ENCODE measurements at places on chromosomes 4 and X.
A peak's percentile ranks its signal among the peaks of the same experiment; 100 is the strongest.

DNA sequence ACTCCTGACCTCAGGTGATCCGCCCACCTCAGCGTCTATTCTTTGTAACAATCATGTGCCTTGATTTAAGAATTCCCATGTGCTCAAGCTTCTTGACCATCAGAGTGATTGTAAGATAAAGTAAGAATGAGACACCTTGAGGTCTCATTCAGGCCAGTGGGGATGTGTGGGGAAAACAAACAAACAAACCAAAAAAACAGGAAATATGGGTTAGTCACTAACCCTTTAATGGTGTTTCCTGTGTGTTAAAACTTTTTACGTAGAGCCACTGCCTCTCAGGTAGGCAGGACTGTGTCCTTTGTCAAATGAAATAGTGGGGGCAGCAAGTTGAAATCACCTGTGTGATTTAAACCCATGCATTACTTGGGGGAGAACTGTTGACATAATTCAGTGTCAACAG lies 91.5 kb upstream of the DHRSX start:
- DNase-seq, result no peak

GRCh38 chr4:141127884-141128283 lies 5.4 kb downstream of the RNF150 start:
- DNase-seq, result no peak

DNA sequence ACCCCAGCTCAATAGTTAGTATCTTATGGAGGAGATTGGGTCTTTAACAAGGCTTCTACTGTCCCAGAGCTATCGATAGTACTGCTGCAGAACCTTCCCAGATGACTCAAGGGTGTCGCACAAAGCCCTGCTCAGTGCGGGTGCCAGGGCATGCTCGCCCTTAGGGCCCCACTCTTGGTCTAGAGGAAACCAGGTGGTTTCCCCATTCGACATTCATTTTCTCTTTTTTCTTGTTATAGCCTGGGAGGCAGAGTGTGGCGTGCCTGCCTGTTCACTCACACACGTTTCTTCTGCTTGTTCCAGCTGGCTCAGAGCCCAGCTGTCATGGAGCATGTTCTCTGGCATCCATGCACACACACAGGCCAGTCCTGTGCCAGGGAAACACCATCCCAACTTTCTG lies 144.5 kb downstream of the SMIM20 start:
- no peak for DNase-seq

- peak; percentile 42 for DNase-seq
Observed at GRCh38 chrX:3638280-3638873, 75.1 kb downstream of the PRKX start.

- DNase-seq, result no peak
Observed at GRCh38 chr4:159248384-159249178, 145.7 kb downstream of the RAPGEF2 start.

DNA sequence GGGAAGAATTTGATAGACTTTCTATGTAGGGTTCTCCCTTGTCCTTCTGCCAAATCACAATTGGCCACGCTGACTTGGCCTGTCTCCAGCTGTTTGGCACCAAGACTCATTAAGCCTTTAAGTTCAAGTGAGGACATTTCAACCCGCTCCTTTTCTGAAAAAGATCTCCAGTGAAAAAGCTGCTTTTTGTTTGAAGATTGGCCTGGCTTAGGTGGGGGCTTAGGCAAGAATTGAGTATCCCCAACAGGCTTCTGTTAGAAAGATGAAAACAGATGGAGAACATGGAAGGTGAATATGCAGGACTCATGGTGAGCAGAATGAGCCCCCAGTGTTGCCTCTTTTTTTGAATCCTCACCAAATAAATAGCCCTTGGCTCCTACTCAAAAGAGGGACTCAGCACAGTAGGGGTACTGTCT lies 28.5 kb upstream of the LIMCH1 start:
- peak; percentile 39 for DNase-seq

- DNase-seq, result no peak
Observed at GRCh38 chr4:3189459-3189858, 59.5 kb upstream of the MSANTD1 start.

DNA sequence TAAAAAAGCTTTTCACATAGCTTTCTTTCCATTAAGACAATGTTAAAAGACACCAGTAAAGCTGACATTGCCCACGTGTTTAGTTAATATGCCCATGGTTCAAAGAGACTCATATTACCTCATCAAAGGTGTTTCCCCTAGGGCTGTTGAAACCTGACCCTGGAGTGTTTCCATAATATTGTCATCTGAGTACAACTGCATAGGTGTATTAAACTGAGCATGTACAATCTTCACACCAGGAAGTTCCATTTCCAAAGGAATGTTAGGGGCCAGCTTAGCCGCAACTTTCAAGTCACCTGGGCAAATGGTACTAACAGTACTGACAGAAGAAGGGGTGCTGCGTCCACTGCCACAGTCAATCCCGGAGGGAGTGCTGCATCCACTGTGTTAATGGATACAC lies 27.1 kb downstream of the PDLIM3 start:
- no peak for DNase-seq

GRCh38 chr4:148261848-148262247 lies 180.4 kb downstream of the NR3C2 start:
- DNase-seq, result no peak

DNA sequence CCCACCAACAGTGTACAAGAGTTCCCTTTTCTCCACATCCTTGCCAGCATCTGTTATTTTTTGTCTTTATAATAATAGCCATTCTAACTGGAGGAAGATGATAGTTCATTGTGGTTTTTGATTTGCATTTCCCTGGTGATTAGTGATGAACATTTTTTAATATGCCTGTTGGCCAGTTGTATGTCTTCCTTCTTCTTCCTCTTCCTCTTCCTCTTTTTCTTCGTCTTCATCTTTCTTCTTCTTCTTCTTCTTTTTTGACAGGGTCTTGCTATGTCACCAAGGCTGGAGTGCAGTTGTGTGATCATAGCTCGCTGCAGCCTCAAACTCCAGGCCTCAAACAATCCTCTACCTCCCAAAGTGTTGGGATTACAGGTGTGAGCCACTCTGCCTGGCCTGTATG lies 87.4 kb downstream of the CCDC160 start:
- DNase-seq, result no peak

- peak; percentile 9 for DNase-seq
Observed at GRCh38 chr4:183413234-183414200, 30.9 kb upstream of the CDKN2AIP start.

- no peak for DNase-seq
Observed at GRCh38 chr4:127018381-127018780, 614.4 kb upstream of the INTU start.

GRCh38 chr4:158722291-158722916 lies 792 bp downstream of the PPID start:
- peak; percentile 47 for DNase-seq

- DNase-seq, result peak; percentile 19
Observed at GRCh38 chrX:115561605-115562479, 868 bp downstream of the PLS3 start.

- no peak for DNase-seq
Observed at GRCh38 chrX:22533898-22534297, 261.2 kb downstream of the CBLL2 start.

DNA sequence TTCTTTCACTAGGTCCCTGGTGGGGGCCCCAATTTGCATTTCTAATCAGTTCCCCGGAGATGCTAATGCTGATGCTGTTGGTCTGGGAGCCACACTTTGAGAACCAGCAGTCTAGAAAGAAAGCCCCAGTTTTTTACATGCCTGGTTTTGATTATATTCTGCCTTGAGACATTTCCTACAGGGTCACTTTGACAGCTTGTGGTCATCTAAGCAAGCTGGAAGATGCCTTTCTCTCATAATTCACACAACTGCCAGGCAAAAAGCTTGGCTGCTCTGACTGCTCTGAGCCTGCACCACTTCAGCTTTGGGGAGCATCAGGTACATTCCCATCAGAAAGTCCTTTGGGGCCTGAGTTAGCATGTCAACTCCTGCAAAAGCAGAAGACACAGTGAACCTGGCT lies 5.9 kb upstream of the PLAC1 start:
- DNase-seq, result no peak

DNA sequence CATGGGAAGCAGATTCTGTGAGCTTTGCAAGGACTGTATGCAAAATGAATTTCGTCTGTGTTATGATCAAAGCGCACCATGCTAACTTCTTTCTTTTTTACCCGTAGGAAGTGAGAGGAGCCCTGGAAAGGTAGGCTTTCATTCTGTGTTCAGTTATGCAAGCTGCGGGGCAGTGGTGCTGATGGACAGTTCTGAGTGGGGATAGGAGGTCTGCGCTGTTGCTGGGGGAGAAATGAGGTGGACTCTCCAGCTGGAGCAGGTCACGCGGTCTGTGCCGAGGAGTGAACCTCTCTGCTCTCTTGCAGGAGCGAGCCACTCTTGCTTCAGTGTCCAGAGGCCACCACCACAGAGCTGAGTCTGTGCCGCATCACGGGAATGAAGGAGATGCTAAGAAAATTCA lies 4.5 kb downstream of the TRIML1 start:
- no peak for DNase-seq

- DNase-seq, result no peak
Observed at GRCh38 chr4:119659576-119659975, 31.0 kb upstream of the PDE5A start.

DNA sequence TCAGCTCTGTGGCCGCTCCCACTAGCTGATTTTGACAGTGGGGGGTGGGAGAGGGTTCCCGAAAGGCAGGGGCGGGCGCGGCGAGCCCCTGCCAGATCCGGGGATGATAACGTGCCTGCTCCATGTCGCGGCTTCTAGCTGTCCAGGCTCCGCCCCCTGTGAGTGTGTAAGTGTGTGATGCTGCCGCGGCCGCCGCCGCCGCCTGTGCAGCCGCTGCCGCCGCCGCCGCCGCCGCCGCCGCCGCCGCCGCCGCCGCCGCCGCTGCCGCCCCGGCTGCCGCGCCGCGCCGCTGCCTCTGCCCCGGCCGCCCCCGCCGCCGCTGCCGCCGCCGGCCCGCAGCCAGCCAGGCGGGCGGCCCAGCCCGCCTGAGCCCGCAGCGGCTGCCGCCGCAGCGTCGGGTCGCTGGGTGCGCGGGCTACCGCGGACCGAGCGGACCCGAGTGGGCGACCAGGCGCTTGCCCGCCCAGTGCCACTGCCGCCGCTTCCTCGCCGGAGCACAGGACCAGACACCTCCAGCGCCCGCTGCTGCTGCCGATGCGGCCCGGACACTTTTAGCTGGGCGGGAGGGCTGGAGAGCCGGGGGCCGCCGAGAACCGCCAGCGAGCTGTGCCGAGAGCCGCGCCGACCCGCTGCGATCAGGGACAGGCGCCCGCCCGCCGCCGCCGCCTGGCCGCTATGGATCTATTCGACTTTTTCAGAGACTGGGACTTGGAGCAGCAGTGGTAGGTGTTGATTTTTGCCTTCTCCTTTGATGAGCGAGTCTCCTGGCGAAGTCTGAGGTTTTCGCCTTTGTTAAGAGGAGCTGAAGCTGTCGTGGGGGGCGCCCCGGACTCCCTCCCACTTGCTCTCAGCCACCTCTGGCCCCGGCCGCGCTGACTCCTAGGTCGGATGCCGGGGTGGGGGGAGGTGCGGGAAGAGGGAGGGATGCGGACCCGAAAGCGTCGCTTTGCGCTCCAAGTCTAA lies at the start of gene AFF2:
AFF2 (plus strand) TSS at position 195 of the 963 bp plus-strand sequence; CDS start at position 676, 481 bp downstream.
- DNase-seq, result peak; percentile 70

DNA sequence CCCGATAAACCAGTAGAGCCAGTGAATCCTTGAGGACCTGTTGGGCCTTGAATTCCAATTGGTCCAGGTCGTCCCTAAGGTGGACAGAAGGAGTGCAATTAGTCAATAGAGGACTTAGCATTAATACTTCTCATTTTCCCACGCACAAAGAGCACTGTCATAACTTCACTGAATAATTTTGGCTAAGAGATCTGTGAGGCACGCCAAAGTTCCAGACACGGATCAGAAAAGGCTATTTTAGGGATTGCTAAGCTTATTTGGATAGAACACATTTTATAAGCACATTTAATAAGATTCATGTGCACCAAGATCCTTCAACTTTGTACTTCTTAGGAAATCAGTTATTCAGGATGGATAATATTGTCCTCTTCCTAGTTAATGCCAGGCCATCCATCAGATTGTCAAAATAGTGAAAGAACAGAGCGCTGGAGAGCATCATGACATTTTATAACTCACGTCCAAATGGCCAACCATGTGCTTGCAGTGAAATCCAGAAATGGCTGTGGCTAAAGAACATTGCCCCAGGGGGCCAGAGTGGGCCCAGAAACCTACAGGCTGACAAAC lies 129.8 kb downstream of the ATG4A start:
- DNase-seq, result no peak

- DNase-seq, result no peak
Observed at GRCh38 chr4:128570387-128570975, 239.0 kb upstream of the JADE1 start.

DNA sequence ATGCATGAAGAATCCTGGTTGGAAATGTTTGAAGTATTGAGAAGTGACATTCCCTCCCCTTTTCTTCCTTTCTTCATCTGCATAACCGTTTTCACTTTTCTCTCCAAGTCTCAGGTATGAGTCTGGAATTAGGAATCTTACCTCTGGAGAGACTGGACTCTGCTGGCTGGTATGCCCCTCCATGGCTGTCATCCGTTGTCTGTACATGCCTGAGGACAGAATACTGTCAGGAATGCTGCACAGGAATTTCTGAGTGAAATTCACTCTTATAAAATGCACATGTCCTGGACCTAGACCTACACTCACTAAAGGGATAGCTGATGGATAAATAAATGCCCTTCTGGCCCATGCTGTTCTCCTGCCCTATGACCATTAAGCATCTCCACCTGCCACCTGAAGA lies 179.5 kb downstream of the MSN start:
- no peak for DNase-seq

DNA sequence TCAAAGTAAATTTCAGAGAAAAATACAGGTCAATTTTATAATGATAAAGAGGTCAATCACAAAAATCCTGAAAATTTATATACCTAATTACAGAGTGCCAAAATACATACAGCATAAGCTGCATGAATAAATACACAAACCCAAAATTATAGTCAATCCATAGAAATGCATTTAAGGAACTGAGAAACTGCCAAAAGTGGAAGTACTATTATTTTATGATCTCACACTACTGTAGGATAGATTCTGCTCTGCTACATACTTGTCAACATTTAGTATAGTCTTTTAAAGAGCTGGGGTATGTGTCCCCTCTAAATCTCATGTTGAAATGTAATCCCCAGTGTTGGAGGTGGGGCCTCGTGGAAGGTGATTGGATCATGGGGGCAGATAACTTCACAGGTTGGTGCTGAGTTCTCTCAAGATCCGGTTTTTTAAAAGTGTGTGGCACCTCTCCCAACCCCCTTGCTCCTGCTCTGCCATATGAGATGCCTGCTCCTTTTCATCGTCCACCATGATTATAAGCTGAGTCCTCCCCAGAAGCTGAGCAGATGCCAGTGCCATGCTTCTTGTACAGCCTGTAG lies 31.8 kb downstream of the CHIC2 start:
- no peak for DNase-seq

DNA sequence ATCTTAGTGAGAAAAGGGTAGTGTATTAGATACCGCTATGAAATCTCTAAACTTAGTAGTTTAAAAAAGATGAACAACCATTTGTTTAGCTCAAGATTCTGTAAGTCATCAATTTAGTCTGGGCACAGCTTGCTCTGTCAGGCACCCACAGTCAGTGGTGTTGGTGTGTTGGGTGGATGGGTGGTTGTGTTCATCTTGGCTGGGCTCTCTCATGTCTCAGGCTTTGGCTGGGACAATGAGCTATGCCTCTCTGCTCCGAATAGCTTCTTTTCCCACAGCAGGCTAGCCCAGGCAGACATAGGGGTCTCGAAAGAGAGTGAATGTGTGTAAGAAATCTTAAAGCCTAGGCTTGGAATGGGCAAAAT lies 127.0 kb upstream of the GATB start:
- DNase-seq, result no peak

All from D341Med (cell line).